Large intestine (tissue), 12 donors: ENCODE measurements at places on chromosomes 6 and 20. TPM values are rescaled to one million over a fixed set of nuclear protein-coding genes. Genes with fewer than 3 reads are reported as not detected.

The ZNF334 gene
- 29.6 TPM for polyA plus RNA-seq

The STK4 gene
- polyA plus RNA-seq, result 15.8 TPM

The MYBL2 gene
- polyA plus RNA-seq, result 13.0 TPM

The EEF1A2 gene
- 29.7 TPM for polyA plus RNA-seq

The EFCAB8 gene
- polyA plus RNA-seq, result 0.25 TPM

The LY86 gene
- polyA plus RNA-seq, result 3.5 TPM

The TMEM200A gene
- polyA plus RNA-seq, result 49.8 TPM

The PLCB4 gene
- 14.6 TPM for polyA plus RNA-seq

The ME1 gene
- polyA plus RNA-seq, result 11.9 TPM

The SUMO4 gene
- polyA plus RNA-seq, result 0.52 TPM

DNA sequence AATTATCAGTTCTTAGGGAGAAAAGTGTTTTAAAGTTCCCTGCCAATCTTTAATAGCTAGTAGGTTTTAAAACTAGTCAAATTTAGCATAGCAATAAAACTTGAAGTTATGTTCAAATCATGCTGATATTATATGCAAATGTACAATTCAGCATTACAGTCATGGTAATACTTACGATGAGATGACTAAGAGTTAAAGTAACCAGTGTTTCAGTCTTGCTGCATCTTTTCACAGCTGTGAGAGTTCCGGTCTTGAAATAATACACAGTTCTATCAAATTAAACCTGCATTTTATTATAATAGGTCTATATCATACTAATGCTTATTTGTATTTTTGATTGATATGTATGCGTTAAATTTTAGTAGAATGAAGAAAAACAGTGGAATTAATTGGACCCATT lies 26.1 kb downstream of the POPDC3 start:
- no peak overlapping the region for H3K4me3 ChIP-seq
- no peaks in the 10 kb centered on the region for H3K4me1 ChIP-seq
- no peaks in the 10 kb centered on the region for H3K27me3 ChIP-seq
- H3K36me3 ChIP-seq, result no peaks in the 10 kb centered on the region
- no peak for DNase-seq
- no peak overlapping the region for H3K27ac ChIP-seq

DNA sequence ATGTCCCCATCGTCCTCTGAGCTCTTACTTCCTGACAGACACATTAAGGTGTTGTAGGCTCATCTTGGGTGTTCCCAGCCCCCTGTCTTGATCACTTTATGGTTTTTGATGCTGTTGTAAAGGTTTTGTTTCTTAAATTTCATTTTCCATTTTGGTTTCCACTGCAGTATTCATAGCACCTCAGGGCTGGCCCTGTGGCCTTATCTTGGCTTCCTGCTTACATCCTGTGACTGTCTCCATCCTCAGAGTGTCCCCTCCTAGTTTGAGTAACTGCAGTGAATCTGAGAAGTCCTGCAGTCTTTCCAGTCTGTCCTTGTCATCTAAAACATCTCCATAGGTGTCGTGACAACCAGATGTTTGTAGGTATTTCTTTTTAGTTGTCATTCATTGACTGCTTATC lies 50.9 kb downstream of the JARID2 start:
- no peaks in the 10 kb centered on the region for H3K36me3 ChIP-seq
- no peaks in the 10 kb centered on the region for H3K27me3 ChIP-seq
- peaks cover 19% of the 10 kb centered on the region for H3K4me1 ChIP-seq
- no peak overlapping the region for H3K27ac ChIP-seq

DNA sequence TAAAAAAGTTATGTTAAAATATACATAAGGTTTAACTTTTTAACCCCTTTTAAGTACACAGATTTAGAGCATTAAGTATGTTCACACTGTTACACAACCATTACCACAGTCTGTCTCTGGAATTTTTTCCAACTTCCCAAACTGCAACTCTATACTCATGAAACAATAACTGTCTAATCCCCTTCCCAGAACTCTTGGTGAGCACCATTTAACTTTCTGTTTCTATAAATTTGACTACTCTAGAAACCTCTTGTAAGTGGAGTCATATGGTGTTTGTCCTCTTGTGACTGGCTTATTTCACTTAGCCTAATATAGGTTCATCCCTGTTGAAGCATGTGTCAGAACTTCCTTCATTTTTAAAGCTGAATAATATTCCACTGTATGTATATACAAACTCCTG lies 98.1 kb downstream of the MAP3K7 start:
- H3K27me3 ChIP-seq, result no peaks in the 10 kb centered on the region
- no peaks in the 10 kb centered on the region for H3K4me1 ChIP-seq
- H3K36me3 ChIP-seq, result no peaks in the 10 kb centered on the region
- no peak for DNase-seq
- H3K27ac ChIP-seq, result no peak overlapping the region

DNA sequence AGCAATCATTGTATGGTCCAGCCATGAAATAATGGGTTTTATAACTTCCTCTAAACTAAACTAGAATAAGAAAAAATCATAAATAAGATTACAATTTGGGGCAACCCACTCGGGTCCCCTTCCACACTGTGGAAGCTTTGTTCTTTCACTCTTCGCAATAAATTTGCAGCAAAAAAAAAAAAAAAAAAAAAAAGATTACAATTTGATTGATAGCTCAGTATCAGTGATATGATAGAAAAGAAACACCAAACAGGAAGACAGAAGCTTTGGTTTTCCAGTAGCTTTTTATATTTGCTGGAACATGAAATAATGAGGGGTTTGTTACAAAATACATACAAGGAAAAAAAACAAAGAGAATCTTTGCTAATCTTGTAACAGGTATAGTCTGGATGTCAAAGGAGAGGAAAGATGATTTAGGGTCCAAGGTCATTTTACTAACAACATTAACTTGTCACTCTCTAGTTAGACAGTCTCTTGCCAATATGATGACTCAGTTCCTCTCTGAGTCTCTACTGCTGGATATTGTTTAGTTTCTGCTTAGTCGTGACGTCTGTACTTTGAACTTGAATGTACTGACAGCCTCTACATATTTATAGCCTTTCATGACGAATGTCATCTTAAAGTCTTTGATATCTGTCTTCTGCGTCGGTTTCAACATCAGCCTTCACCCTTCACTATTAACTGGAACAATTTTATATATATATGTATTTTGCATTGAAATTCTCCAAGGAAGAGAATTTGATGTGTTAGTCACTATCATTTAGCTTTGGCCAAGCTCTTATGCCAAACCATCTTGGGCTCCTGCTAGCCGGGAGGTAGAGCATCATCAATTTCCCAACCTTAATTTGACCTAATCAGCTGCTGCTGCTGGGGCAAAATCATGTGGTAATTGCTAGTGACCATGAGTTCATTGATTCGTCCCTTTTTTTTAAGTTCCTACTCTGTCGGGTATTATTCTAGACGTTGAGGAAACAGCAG lies 213.1 kb upstream of the STXBP5 start:
- H3K27me3 ChIP-seq, result no peaks in the 10 kb centered on the region
- H3K4me1 ChIP-seq, result no peaks in the 10 kb centered on the region
- H3K27ac ChIP-seq, result peak overlapping the region; percentile 10
- no peaks in the 10 kb centered on the region for H3K36me3 ChIP-seq
- DNase-seq, result peak; percentile 84
- no peak overlapping the region for H3K4me3 ChIP-seq

DNA sequence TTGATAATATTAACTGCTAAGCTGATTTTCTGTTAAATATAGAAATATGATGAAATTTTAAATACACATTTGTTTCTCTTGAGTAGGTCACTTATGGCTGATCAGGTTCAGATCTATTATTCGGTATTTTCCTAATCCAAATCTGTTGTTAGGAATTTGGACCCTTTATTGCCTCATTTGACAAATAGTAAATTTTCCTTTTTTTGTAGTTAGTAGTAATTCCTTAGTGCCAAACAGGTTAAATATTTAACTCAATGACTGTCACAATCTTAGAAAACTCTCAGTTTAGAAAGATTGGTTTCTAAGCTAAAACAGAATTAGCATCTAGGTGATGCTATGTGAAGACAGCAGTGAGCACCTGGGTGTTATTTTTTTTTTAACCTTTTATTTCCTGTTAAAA lies 1598.9 kb downstream of the KHDRBS2 start:
- DNase-seq, result no peak
- H3K4me1 ChIP-seq, result no peaks in the 10 kb centered on the region
- H3K36me3 ChIP-seq, result no peaks in the 10 kb centered on the region

- no peak overlapping the region for H3K27ac ChIP-seq
- H3K27me3 ChIP-seq, result peaks cover 3% of the 10 kb centered on the region
- DNase-seq, result peak; percentile 9
- H3K4me1 ChIP-seq, result no peaks in the 10 kb centered on the region
Measured at GRCh38 chr6:75334266-75335040, 49.9 kb upstream of the TMEM30A start.

DNA sequence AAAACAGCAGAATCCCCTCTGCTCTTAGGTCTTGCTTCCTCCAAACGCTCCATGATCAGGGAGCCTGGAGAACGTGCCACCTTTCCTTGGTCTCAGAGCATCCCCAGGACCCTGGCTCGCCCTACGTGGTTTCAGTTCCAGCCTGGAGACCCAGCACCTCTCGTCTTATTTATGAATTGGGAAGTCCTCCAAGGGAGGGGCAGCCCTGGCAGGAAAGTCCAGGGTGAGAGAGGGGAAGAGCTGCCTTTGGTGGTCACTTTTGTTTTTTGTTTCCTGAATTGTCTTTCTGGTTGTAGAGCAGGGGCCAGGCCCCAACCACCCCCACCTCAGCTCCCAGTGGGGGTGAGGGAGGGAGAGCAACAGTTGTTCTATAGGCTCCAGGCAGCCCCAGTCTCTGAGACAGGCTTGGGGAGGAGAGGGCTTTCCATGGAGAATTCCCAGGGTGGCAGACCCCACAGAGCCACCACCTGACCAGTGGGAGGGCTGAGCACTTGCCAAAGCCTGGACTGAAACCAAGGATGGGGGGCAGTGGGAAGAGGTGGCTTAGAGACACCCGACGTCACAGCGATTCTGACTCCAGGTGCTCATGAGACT lies 88.8 kb downstream of the PRND start:
- no peaks in the 10 kb centered on the region for H3K36me3 ChIP-seq
- DNase-seq, result no peak
- H3K27ac ChIP-seq, result no peak overlapping the region
- H3K4me1 ChIP-seq, result no peaks in the 10 kb centered on the region
- no peaks in the 10 kb centered on the region for H3K27me3 ChIP-seq

- no peak for DNase-seq
- H3K4me1 ChIP-seq, result peaks cover 49% of the 10 kb centered on the region
- peak overlapping the region; percentile 76 for H3K4me3 ChIP-seq
Measured at GRCh38 chr6:138498629-138499302, 528 bp downstream of the NHSL1 start.

DNA sequence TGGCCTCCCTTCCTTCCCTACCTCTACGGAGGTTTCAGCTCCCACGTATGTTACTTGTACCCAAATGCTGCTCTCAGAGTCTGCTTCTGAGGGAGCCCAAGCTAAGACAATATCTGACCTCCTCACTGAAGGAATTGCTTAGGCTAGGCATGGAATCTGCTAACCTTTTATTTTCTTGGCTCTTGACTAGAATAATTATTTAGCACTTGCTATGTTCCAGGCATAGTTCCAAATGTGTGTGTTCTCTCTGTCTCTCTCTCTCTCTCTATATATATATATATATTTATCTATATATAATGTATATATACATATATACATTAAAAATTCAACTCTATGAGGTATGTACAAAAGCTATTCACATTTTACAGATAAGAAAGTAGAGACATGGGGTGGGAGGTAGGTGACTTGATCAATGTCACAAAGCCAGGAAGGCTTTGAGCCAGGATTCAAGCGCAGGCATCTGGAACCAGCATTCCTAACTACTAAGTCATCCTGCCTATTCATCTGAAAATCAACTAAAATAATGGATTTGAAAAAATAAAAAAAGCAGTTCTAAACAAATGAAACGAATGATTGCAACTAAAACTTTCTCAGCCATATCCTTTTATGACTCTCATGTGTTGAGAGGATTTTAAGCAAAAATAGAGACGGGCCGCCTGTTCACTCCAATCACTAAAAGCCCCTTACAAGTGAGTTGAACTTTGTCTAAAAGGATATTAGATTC lies 189.7 kb upstream of the JAG1 start:
- DNase-seq, result no peak
- H3K27me3 ChIP-seq, result no peaks in the 10 kb centered on the region
- no peak overlapping the region for H3K4me3 ChIP-seq
- H3K36me3 ChIP-seq, result no peaks in the 10 kb centered on the region

GRCh38 chr20:50911716-50912115 lies 19.5 kb downstream of the ADNP start:
- peak overlapping the region; percentile 26 for H3K27ac ChIP-seq
- H3K27me3 ChIP-seq, result no peaks in the 10 kb centered on the region
- no peak for DNase-seq
- peaks cover 11% of the 10 kb centered on the region for H3K36me3 ChIP-seq

DNA sequence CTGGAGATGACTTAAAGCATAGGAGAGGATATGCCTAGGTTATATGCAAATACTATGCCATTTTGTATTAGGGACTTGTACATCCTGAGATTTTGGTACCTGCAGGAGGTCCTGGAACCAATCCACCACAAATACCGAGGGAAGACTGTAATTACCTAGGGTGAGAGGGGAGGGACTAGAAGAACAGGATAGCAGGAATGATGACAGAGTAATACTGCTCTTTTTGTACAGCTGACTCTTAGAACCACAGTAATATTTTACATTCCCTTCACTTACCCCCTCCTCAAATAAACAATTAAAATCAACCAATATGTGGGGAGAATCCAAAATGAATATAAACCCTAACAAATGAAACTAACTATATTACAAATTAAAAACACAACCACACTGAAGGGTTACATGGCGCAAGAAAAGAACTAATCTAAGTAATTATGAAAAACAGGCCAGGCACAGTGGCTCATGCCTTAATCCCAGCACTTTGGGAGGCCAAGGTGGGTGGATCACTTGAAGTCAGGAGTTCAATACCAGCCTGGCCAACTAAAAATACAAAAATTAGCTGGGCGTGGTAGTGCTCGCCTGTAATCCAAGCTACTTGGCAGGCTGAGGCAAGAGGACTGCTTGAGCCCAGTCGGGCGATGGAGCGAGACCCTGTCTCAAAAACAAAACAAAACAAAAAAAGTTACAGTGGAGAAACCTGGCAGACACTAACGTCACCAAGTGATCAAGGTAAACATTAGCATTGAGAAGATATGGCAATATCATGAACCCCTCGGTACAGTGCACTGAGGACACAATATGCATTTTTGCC lies 37.1 kb downstream of the MAP1LC3A start:
- no peaks in the 10 kb centered on the region for H3K4me1 ChIP-seq
- no peak overlapping the region for H3K27ac ChIP-seq
- peaks cover 2% of the 10 kb centered on the region for H3K36me3 ChIP-seq
- H3K4me3 ChIP-seq, result no peak overlapping the region
- no peaks in the 10 kb centered on the region for H3K27me3 ChIP-seq

- no peaks in the 10 kb centered on the region for H3K36me3 ChIP-seq
- no peak for DNase-seq
- no peaks in the 10 kb centered on the region for H3K4me1 ChIP-seq
- H3K27ac ChIP-seq, result no peak overlapping the region
- no peaks in the 10 kb centered on the region for H3K27me3 ChIP-seq
- no peak overlapping the region for H3K4me3 ChIP-seq
Measured at GRCh38 chr6:164247106-164247505, 832.6 kb downstream of the QKI start.
